ENCODE measurements at places on chromosomes 6 and 20.

- DNase-seq = no peak
Measured at GRCh38 chr20:57663241-57663640, 43.0 kb upstream of the ZBP1 start.

DNA sequence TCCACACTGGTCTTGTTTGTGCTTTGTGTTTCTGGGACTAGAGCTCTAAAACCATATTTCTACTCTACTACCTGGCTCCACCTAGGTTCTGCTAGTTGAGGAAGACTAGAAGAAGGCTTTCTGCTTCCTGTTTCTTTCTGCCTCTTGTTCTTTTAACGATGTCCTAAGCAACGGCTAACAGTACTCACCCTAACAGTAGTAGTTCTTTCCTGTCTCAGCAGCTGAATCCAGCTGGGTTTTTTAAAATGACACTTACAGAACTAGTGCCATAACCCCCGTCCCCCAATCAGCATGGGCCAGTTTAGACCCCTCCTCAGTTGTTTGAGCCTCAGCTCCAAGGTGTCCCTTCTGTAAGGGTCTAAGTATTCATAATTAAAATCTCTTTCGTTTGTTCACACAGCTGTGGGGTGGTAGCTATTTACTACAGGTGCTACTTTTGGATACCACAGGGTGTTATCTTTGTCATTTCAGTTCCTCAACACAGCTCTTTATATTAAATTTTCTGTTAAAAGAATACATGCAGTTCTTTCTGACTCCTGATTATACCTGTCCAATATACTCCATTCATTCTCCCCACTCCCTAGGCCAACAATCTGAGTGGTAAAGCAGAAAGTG lies 790.2 kb downstream of the DHX35 start:
- no peak for DNase-seq

GRCh38 chr20:48298851-48299484 lies 513.7 kb upstream of the SULF2 start:
- no peak for DNase-seq

DNA sequence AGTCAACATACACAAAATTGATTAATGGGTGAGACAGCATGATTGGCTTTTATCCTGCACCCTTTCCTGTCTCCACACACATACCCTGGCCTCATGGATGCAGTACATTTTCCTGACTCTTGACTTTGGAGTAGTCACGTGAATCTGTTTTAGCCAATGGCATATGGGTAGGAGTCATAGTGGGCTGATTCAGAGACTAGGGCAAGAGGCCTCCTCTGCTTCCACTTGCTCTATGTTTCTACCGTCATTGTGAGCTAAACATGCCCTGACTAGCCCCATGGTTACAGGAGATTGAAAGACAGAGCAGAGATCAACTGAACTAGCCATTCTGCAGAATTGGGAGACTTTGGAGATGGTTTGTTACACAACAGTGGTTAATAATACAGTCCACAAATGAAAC lies 850.0 kb downstream of the DHX35 start:
- no peak for DNase-seq

DNA sequence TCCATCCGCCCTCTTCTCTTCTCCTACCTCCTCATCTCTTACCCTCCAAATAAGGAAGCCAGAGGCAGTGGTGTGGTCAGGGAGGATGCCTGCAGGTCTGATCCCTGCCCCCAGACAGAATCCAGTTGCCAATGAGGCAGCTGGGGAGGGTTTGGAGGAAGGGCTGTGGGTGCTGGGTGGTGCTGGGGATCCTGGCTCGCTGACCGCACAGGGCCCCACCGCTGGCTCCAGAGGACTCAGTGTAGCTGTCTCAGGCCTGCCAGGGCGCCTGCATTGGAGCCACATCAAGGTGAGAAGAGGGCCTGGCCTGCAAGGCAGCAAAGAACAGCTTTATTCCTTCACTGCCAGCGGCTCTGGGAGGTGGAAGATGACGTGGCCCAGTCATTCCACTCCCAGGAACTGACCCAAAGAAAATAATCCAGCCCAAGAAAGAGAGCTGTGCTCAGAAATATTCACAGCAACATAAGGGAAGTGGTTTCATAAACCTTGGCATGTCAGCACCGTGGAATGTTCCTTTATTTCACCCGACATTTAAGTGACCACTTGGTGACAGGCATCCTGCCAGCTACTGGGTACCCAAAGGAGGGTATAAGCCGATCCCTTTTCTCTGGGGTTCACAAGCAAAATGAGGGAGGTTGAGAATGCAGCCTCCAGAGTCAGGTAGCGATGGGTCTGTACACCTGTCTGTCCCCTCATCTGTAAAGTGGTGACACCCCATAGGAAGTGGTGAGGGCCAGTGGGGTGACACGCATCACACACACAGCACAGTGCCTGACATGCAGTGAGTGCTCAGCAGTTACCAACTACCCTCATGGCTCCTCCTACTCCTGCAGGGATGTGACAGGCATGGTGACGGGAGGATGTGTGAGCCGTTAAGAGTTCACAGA lies 125.1 kb downstream of the SNX5 start:
- DNase-seq = no peak

- DNase-seq = no peak
Measured at GRCh38 chr6:130116273-130116672, 97.9 kb downstream of the L3MBTL3 start.

GRCh38 chr6:109720311-109720710 lies 29.2 kb downstream of the FIG4 start:
- no peak for DNase-seq

- DNase-seq = no peak
Measured at GRCh38 chr6:151869345-151869744, 61.9 kb downstream of the ESR1 start.

DNA sequence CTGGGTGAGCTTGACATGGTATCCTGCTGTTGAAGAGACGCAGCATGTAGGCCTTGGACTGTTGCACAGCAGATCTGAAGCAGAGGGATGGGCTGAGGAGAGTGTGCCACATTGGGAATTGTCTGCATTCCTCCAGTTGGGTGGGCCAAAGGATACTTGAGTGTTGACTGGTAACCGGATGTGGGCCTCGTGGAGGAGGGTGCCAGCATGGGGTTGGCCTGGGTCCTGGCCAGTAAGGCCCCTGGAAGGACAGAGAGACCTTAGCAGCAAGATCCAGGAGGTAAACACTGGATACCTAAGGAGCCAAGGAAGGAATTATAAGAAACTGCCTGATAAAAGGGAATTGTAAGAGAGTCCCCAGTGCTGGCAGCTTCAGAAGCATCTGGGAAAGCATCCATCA lies 76.9 kb downstream of the FIG4 start:
- DNase-seq = no peak

GRCh38 chr6:132252113-132252512 lies 149.2 kb downstream of the MOXD1 start:
- DNase-seq = no peak

DNA sequence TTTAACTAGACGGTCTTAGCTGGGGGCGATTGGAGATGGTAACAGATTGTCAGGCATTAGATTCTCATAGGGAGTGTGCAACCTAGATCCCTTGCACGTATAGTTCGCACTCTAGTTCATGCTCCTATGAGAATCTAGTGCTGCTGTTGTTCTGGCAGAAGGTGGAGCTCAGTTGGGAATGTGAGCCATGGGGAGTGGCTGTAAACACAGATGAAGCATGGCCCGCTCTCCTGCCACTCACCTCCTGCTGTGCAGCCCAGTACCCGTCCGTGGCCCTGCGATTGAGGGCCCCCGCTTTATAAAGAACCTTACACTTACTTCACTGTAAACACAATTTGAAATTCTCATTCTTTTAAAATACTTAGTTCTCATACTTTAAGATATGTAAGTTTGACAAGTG lies 339.4 kb downstream of the CDH26 start:
- DNase-seq = no peak

GRCh38 chr6:84304881-84305280 lies 77.4 kb upstream of the CEP162 start:
- no peak for DNase-seq

DNA sequence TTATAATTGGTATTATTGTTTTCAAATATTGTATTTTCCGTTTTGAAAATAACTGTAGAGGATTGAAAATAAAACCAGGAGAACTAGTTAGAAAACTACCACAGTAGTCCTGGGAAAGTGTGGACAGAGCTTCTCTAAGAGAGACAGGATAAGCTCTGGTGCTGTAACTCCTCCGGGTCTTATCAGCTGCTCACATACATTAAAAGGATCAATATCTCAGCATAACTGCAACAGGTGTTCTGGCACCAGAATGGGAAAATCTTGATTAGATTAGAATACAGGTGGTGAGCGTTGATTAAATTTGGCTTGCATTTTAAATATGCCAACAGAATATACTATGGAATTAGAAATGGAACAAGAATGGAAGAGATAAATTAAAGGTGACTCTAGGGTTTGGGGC lies 1138.9 kb upstream of the ADGRB3 start:
- DNase-seq = no peak

- DNase-seq = no peak
Measured at GRCh38 chr6:52517502-52518278, 59.2 kb downstream of the TRAM2 start.

GRCh38 chr6:160226118-160226591 lies 32.5 kb downstream of the SLC22A2 start:
- no peak for DNase-seq

- no peak for DNase-seq
Measured at GRCh38 chr6:159939591-159940016, 29.3 kb upstream of the IGF2R start.

DNA sequence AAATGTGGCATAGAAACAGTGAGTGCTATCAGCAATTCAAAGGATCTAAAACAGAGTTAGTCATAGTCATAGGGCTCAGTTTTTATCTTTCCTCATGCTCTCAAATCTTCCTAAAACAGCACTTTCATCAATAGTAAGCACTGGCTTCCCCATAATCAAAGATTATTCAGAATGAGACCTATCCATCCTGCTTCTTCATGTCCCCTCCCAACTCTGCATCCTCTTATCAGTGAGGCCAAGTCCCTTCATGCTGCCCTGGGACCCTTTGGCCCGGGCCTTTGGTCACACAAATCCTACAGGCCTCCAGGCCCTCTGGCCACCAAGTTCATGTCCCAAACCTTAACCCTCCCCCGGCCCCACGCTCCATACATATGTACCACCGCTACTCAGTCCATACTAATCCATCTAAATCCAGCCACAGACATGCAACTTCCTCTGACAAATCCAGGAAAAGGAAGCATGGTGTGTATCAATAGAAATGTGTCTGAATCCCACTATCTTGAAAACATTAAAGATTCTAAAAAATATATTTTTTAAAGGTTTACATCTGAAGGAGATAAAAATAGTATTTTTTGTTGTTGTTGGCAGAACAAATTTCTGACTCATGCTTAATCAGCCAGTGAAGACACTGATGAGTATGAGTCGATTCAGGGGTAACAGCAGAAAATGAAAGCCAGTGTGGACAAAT lies 143.5 kb downstream of the PDE7B start:
- DNase-seq = no peak

- DNase-seq = no peak
Measured at GRCh38 chr6:20436719-20437118, 35.0 kb downstream of the E2F3 start.

DNA sequence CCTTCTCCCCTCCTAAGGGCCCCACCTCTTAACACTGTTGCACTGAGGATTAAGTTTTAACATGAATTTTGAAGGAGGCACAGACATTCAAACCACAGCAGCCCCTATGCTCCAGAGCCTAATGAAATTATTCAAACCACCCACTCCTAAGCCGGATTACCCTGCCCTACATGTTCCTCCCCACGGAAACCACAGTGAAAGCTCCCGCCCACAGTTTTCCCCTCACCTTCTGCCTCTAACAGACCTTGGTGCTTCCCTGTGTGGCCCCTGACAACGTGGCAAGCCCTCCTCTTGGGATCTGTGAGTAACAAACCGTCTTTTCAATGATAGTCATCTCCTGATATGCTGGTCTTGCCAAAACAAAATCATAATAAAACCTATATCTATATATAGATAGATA lies 74.8 kb downstream of the RIN2 start:
- no peak for DNase-seq

- no peak for DNase-seq
Measured at GRCh38 chr6:54913211-54913610, 66.6 kb downstream of the FAM83B start.

DNA sequence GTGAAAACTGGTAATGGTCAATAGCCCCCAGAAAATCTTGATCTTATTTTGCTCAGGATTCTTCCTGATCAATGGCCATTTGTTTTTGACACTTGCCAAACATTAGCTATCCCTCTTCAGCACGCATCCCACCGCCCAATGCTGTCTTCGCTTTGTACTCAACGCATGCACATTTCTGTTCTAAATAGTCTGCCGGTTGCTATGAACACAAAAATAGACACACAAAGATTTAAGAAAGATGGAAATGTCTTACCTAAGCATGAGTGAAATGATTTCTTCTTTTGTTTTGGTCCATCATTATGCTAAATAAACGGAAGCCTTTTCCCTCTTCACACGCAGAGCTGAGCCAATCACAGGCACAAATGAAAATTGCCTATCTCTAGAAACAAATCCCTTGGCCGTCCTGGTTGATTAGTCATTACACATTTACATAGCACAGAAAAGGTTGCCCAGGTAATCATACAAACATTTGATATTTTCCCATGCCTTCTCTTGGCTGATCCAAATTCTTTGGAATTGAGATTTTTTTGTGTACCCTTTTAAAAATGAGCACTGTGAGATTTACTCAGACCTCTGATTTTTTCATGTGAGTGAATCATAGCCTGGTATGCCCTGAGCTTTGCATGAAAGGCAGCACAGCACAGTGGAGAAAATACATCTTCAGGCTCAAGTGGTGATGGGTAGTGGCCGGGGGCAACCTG lies 70.5 kb upstream of the FAM184A start:
- no peak for DNase-seq

DNA sequence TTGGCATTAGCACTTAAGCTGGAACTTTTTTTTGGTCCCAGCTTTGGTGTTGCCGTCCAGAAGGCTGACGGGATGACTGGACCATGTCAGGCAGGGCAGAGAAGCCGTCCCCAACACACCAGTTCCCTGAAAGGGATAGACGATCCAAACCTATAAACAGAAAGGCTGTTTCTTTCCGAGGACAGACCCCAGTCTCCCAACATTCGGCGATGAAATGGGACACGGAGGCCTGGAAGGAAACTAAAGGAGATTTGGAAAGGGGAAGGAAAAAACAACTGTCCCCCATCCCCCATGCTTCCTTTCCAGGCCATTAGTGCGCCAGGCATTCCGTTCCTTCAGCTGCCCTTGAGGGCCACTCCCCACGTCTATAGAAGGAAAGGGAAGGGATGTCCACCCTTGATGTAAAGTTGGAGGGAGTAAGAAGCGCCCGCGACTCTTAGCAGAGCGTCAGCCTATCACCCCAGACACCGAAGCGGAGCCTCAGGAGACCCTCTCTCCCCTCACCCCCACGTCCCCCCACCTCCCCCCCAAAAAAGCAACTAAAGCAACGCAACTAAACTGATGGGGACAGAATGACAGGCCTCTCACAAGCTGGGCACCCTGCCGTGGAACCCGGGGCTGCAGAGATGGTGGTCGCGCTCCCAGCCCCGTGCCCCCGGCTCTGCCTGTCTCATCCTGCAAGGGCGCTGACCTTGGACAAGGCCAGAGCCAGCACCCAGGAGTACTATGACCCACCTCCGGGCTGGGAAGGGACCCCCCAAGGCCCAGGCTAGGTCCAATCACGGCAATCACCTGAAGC lies 638 bp downstream of the BLCAP start:
- DNase-seq = no peak

GRCh38 chr20:55211481-55211880 lies 736.1 kb downstream of the DOK5 start:
- DNase-seq = no peak

Measured in activated CD8-positive, alpha-beta memory T cell treated with anti-CD3 and anti-CD28 coated beads for 1 hour (primary cell).